Osteocyte (in vitro differentiated cells): ENCODE measurements at places on chromosomes 7 and 10.

- no peak for DNase-seq
Measured at GRCh38 chr7:117323305-117323850, 520 bp upstream of the WNT2 start.

DNA sequence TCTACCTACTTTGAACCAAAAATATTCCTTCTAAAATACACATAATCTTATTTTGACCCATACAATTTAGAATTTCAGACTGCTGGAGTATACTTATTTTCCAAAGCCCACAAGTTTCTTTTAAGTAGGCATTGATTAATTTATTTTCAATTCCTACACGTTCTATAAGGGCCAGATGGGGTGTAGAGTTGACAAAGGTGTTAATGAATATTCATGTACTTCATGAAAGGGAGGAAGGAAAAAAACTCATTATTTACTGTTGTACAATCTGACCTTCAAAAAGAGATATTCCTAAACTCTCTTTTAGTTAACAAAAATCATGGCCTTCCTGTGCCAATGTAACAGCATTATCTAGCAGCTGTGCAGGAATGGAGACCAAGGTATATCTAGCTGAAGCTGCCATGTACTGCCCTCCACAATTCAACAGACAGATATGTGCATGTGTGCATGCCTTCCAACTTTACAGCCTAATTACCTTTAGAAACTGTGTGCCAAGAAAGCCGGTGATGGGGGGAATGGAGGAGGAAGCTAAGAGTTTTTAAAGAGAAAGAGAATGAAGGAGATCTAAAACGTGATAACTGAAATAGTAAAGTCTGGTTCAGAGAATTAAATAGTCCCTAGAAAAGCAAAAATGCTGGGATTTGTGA, 108.9 kb downstream of the UPF2 start:
- DNase-seq = no peak

GRCh38 chr10:9038146-9038714, 983.7 kb downstream of the GATA3 start:
- no peak for DNase-seq

- no peak for DNase-seq
Measured at GRCh38 chr7:66150471-66150870, 35.8 kb downstream of the CRCP start.

GRCh38 chr10:8498881-8499280, 444.4 kb downstream of the GATA3 start:
- DNase-seq = no peak

GRCh38 chr7:2488681-2489080, 12.5 kb upstream of the GRIFIN start:
- DNase-seq = no peak

DNA sequence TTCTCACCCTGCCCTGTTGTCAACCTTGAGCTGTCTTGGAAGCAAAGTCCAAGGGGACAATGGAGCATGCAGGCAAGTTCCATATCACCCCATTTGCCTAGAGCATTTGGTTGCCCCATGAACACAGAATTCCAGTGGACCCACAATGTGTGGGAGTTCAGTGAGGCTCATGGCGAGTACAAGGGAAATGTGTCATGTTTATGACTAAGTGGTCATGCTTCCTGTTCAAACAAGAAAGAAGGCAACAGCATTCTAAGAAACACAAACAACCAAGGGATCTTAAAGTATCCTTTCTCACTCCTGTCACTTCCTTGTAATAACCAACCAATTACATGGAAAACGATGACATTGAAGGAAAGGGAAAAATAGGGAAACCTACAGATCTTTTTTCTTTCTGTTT, 513.0 kb downstream of the INHBA start:
- DNase-seq = no peak

GRCh38 chr10:31808258-31809218, 120.1 kb downstream of the ARHGAP12 start:
- no peak for DNase-seq

- DNase-seq = no peak
Measured at GRCh38 chr7:131307627-131308026, 20.0 kb upstream of the MKLN1 start.

- no peak for DNase-seq
Measured at GRCh38 chr7:105296491-105296890, 92.2 kb downstream of the SRPK2 start.

GRCh38 chr7:149381245-149381644, 79.6 kb downstream of the ZNF777 start:
- no peak for DNase-seq

DNA sequence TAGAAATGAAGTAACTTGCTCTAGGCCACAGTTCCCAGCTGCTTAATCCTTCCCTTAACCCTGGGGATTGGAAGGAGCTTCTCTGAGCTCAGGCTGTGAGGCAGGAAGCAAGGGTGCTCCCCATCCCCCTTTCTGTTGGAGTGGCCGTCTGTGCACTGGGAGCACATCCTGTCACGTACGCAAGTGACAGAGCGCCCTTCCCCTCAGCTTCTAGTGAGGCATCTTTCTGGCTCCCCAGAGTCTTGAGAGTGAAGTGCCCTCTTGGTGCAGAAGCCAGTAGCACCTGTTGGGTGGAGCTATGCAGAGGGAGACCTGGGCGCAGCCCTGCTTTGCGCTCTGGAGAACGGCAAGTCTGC, 47.8 kb downstream of the SHH start:
- DNase-seq = no peak

DNA sequence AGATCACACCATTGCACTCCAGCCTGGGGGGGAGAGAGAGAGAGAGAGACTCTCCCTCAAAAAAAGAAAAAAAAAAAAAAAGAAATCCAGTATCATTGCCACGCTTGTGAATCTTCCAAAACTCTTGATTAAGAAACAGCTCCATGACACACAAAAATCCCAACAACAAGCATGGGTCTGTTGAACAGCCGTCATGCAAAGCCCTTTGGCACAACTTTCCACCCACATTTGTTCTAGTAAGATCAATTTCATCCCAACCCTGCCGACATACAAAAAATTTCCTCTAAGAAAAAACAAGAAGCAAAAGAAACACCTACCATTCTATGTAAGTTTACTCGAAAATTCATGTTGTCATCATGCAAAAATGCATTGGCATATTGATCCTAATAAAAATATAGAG, 62.8 kb downstream of the ARMH3 start:
- no peak for DNase-seq

GRCh38 chr7:70776627-70777101, 355.3 kb upstream of the GALNT17 start:
- DNase-seq = no peak

GRCh38 chr7:74403521-74404387, 50.0 kb upstream of the GTF2IRD1 start:
- no peak for DNase-seq

DNA sequence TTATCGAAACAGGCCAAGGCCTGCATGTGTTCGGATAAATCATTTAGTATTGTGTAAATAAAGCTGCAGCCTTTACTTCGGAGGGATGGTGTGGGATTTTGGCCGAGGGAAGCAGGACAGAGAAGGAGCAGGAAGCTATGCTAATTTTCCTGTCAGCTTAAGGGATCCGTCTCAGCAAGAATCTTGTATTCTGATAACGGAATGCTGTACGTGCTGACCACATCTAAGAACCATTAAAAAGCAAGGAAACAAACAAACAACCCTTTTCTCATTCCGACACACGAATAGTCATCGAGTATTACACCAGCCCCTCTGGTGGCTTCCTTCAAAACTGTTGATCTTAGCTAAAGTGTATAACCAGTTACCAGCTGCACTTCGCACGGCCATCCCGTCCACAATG, 133.2 kb upstream of the TCF7L2 start:
- DNase-seq = no peak

GRCh38 chr7:94738071-94738470, 82.1 kb upstream of the SGCE start:
- no peak for DNase-seq

DNA sequence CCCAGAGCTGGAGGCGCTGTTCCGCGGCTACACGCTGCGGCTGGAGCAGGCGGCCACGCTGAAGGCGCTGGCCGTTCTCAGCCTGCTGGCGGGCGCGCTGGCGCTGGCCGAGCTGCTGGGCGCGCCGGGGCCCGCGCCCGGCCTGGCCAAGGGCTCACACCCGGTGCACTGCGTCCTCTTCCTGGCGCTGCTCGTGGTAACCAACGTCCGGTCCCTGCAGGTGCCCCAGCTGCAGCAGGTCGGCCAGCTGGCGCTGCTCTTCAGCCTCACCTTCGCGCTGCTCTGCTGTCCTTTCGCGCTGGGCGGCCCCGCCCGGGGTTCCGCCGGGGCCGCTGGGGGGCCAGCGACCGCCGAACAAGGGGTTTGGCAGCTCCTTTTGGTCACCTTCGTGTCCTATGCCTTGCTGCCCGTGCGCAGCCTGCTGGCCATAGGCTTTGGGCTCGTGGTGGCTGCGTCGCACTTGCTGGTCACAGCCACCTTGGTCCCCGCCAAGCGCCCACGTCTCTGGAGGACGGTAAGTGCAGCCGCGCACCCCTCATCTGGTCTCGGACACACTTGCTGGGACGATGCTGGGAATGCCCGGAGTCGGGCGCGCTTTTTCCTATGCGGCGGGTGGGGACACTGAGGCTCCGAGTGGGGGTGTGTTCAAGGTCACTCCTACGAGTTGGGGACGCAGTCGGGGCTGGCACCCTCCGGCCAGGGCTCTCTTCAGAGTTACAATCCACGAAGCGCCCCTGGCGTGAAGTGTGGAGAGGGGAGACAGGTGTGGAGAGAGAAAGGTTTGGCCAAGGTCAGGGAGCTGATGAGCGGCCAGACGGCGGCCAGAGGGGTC, 717 bp downstream of the ADCY1 start:
- DNase-seq = no peak

GRCh38 chr7:64951250-64951848, 39.5 kb downstream of the ZNF117 start:
- no peak for DNase-seq

GRCh38 chr7:27547401-27547800, 115.3 kb downstream of the HIBADH start:
- no peak for DNase-seq

DNA sequence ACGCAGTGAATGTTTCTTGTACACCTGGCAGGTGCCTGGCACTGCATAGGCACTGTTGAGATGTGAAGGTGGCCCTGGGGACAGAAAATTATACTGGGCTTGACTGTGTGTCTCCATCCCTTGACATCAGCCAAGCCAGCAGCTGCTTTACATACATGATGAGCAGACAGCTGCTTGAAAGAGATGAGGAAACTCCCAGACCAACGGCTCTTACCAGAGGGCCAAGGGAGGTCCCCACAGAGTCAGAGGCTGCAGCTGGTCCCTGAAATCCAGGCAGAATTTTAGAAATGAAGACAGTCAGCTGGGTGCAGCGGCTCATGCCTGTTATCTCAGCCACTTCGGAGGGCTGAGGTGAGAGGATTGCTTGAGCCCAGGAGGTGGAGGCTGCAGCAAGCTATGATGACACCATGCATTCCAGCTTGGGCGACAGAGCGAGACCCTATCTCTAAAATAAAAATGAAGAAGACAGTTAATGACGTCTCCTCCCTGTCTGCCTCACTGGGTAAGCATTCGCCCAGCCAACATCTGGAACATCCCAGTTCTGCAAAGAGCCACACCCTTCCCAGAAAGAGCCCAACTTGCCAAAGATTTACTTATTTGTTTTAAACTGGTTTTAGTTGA, 17.6 kb downstream of the LIMK1 start:
- DNase-seq = no peak

GRCh38 chr7:28142650-28143049, 37.9 kb downstream of the JAZF1 start:
- no peak for DNase-seq

- DNase-seq = no peak
Measured at GRCh38 chr7:111532625-111533024, 29.7 kb downstream of the IMMP2L start.

GRCh38 chr7:92830532-92831110, 5.8 kb downstream of the CDK6 start:
- no peak for DNase-seq

DNA sequence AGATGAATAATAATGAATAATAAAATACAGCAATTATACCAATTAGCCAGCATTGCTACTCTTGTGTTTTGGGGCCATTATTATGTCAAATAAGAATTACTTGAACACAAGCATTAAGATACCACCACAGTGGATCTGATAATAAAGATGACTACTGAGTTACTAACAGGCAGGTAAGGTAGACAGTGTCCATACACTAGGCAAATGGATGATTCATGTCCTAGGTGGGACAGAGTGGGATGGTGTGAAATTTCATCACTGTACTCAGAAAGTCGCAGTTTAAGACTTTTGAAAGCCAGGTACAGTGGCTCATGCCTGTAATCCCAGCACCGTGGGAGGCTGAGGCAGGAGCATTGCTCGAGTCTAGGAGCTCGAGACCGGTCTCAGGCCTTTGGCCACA, 8.7 kb upstream of the UNC5B start:
- no peak for DNase-seq

GRCh38 chr10:126525326-126525725, 137.0 kb upstream of the ADAM12 start:
- DNase-seq = peak; percentile 54
